ENCODE measurements at places on chromosomes 5 and 9. TPM values are rescaled to one million over a fixed set of nuclear protein-coding genes. Genes with fewer than 3 reads are reported as not detected.

GRCh38 chr5:56550227-56550626 lies 265.1 kb upstream of the MAP3K1 start:
- ATAC-seq, result no peak

DNA sequence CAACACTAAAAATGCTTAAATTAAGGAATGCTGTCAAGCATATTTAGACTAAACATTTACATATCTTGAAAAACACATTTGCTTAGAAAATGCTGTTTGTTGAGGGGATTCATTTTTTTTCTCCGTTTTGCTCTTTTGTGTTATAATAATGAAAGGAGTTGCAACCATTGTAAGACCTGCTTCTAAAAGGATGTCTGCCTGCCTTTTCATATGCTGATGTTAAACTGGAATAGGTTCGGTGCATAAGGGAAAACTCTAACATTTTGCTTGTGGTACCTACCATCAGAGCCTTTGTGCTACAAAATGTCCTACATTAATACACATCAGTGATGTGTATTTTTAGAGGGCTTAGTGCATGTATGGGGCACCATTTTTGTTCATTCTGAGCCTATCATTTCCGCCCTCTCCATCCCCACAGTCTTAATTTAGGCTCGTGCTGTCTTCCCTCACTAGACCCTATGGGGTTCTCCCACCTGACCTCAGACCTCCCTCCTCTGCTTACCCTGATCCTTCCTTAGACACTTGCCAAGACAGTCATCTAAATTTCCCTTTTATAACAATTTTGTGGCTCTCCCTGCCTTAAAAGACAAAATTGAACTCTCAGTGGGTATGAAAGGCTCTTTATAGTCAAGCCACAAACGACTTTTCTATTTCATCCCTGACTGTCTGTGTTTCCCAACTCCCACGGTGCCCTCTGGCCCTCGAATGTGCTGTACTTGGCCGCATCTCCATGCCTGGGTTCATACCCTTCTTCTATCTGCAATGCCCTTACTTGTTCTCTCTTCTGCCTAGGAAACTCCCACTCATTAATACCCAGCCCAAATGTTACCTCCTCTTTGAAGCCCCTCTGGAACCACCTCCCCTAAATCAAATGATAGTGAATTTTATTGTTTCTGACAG lies 61.2 kb downstream of the CMYA5 start:
- ATAC-seq, result no peak

- no peak for ATAC-seq
Observed at GRCh38 chr9:91291866-91292265, 69.9 kb downstream of the AUH start.

GRCh38 chr5:128082551-128083032 lies 974 bp upstream of the SLC12A2 start:
- peak; percentile 15 for ATAC-seq

DNA sequence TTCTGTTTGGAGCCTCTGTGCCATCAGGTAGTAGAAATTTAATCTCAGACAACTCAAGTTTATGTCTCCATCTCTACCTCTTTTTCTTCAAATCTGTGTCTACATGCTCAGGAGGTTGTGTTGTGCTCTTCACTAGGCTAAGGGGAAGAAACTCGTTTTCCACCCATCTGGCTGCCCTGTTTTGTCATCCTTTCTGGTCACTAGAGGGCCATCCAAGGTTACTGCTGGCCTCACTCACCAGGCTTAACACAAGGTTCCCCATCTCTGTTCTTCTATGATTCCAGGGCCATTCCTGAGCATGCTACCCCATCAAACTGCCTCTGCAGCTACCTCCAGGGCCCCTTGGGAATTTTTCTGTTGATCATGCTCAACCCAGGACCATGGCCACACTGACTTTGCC lies 213.3 kb upstream of the FBXL7 start:
- no peak for ATAC-seq

- no peak for ATAC-seq
Observed at GRCh38 chr9:78470216-78470615, 173.3 kb downstream of the PSAT1 start.

DNA sequence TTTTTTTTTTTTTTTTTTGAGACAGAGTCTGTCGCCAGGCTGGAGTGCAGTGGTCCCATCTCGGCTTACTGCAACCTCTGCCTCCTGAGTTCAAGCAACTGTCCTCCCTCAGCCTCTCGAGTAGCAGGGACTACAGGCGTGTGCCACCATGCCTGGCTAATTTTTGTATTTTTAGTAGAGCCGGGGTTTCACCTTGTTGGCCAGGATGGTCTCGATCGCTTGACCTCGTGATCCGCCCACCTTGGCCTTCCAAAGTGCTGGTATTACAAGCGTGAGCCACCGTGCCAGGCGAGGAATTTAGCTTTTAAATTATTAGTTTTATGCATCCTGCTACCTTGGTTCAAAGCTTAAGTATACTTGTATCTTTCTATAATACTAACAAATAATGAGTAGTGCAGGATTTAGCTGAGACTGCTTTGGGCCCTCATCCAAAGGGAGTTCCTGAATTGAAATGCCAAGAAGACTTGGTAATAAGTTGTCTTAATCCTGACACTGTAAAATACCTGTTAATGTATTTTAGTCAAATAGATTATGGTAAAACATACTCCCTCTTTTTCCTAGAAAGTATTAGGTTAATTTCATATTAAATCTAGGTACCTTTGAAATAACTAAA lies 5.0 kb downstream of the CDC42SE2 start:
- ATAC-seq, result no peak

DNA sequence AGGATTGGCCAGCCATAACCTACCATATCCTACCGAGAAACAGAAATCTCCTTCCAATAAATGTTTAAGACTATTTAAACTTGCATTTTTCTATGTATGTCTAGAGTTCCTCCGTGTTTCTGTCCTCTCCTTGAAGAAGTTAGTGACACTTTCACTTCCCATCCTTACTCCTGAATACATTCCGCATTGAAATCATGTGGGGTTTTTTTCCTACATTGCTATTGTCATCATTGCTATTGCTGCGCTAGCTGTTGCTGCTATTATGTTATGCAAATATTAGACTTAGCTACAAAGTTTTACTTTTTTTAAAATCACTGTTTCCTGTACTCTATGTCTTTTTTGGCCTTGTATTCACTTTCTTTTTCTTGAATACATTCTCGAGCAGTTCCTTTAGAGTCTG lies 83.3 kb upstream of the NEK6 start:
- no peak for ATAC-seq

DNA sequence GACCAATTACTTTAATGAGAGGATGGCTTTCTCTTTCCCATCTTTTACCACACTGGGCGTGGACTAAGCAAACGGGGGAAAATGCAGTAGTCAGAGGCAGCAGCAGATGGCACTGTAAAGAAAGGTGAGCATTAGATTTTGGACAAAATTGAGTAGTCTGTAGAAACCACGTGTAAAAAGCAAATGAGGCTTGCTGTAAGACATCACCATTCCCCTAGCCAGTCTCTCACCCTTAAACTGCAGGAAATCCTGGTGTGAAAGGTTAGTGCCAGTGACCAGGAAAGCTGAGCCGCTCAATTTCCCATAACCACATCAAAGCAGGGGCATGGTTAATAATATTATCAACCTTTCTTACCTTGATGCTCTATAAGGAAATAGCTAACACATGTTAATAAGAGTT lies 31.8 kb downstream of the SPATA31C2 start:
- peak; percentile 7 for ATAC-seq

- ATAC-seq, result no peak
Observed at GRCh38 chr5:40514976-40515375, 164.7 kb upstream of the PTGER4 start.

DNA sequence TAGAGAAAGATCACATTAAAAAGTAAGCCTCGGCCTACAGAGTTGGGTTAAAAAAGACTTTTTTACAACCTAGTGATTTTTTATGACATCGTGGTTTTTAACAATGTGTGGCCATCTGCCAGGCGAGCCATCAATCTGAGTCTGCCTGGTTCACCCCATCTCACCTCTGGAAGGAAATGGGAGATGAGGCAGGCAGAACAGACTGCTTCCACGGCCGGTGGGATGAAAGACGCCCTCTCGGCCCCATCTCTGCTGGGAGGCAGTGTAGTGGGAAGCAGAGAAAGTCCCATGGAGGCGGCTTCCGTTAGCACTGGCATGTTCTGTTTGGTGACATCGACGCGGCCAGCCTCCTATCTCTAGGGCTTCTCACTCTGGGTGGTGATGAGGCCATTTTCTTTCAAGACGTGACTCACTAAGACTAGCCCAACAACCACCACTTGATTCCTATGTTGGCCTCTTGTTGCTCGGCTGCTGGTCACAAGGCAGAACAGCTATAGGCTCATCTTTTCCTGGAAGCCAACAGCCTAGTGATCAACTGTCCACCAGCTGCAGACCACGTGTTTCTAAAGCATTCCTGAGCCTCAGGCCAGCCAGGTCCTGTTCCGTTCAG lies 132.4 kb upstream of the OTULINL start:
- ATAC-seq, result peak; percentile 22

GRCh38 chr5:93281980-93282772 lies 298.8 kb downstream of the NR2F1-AS1 start:
- ATAC-seq, result no peak

- no peak for ATAC-seq
Observed at GRCh38 chr5:164355267-164355830, 849.9 kb downstream of the MAT2B start.

DNA sequence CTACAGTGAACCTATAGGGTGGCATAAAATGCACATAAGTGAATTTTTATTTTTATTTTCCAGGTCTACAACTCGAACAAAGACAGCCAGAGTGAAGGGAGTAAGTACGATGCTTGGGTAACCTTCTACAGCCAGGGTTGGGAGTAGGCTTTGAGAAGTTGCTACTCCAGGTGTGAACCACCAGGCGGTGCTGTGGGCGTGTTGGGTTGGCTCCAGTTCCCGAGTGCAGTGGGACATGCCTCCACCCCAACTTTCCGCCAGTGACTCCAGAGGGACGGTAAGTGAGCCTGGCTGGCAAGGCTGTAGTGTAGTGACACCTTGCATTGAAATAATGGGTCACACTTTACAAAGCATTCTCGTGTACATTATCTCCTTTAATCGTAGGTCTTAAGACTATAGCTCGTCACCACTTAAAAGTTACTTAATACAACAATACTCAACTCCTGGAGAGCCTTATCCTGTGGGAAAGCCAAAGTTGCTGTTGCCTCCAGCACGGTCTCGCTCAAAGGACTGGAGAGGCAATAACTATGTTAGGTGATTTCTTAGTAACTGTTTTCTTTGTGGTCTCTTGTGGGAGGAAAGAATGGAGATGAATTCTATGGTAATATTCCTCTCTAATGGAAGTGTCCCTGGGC lies 244.0 kb downstream of the ARHGAP26 start:
- peak; percentile 25 for ATAC-seq

GRCh38 chr5:956941-957747 lies 51.5 kb upstream of the NKD2 start:
- peak; percentile 56 for ATAC-seq

DNA sequence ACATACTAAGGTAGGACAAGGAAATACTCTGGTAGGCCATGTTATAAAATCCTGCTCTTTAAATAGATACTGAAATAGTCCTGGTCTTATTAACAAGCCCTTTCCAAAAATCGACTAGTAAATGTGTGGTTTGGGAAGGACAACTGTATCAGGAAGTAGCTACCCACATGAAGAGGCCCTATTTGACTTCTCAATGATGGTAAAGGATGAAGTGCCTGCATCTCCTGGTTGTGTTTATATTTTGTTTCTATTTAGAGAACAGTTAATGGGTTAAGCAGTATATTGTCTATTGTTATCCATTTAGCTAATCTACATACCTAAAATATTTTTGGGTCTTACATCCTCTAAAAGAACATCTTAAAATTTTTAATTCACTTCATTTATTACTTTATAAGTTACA lies 12.5 kb downstream of the GDF9 start:
- no peak for ATAC-seq

- no peak for ATAC-seq
Observed at GRCh38 chr5:9063615-9064245, 482.1 kb downstream of the SEMA5A start.

- ATAC-seq, result no peak
Observed at GRCh38 chr9:127034691-127035090, 87.7 kb downstream of the ANGPTL2 start.

DNA sequence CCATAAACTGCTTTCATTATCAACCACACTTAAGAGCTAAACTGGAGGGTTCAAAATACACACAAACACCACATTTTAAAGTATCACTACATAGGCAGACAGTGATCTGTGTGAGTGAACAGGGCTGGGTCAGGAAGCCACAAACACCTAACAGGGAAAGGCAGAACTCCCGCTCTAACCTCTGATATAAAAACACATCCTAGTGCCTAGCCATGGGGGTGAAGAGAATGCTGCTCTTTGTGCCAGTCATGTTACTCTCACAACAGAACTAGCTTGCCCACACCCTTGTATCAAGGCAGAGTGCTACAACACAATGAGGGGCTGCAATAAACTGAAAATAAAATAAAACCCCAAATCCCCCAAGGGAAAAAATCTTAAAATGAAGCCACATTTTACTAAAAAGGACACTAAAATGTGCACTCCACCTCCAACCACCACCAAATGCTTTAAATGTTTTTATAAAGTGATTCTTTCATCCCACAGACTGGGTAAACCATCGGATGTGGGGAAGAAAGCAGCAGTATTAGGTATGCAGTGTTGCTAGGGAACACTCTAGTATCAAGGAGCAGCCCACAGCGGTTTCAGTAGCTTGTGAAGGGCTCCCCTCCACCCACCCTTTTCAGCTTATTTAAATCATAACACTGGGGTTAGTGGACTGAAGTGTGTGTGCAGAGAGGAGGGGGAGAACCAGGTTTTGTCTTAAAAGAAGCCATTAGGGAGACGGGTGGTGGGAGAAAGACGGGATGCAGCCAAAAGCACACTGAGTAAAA lies 64.5 kb downstream of the TMEM161B start:
- no peak for ATAC-seq

GRCh38 chr5:149693482-149693881 lies 36.6 kb upstream of the PPARGC1B start:
- ATAC-seq, result no peak

DNA sequence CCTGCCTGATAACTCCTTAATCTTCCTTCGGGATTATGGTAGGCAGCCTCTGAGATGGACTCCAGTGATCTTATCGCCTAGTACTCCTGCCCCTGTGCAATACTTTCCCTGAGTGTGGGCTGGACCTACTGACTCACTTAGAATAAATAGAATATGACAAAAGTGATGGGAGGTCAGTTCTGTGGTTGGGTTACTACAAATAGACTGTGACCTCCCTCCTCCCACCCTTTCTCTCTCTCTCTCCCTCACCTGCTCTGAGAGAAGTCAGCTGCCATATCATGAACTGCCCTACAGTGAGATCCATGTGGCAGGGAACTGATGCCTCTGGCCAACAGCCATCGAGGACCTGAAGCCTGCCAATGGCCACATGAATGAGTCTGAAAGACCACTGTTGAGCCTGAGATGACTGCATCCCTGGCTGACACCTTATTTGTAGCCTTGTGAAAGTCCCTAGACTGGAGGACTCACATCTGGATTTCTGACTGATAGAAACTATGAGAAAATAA lies 31.7 kb downstream of the NRG2 start:
- ATAC-seq, result no peak

The BAAT gene
- not detected for total RNA-seq

The CAVIN4 gene
- total RNA-seq, result 0.40 TPM

The G3BP1 gene
- total RNA-seq, result 73.3 TPM

The GMCL2 gene
- total RNA-seq, result not detected

The AGXT2 gene
- not detected for total RNA-seq

The MAMDC2 gene
- 96.5 TPM for total RNA-seq

The PDLIM4 gene
- 75.0 TPM for total RNA-seq

The XRCC4 gene
- total RNA-seq, result 9.3 TPM

The SARDH gene
- total RNA-seq, result 0.62 TPM

The SV2C gene
- 0.54 TPM for total RNA-seq

The ANKRD34B gene
- not detected for total RNA-seq

The SPATA31D4 gene
- not detected for total RNA-seq

The ELOVL7 gene
- 3.6 TPM for total RNA-seq

Data from gastroesophageal sphincter (tissue), 4 donors.